ENCODE measurements at places on chromosomes 2 and 18. TPM values are rescaled to one million over a fixed set of nuclear protein-coding genes. Genes with fewer than 3 reads are reported as not detected.

DNA sequence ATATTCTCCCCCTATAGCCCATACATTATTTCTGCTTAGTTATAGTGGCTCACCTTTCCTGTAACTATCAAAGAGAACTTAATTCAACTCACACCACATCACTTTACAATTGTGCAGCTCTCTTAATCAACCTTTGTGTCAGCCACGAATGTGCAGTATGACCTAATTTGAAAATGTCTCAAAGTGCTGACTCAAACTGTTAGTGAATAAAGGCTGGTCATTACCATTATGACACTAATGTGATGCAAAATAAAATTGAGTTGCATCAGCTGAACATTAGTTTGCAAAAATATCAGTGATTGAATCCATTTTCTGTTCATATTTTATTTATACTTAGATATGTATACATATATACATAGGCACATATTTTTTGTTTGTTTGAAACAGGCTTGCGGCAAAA lies 251.8 kb downstream of the MEIS1 start:
- no peak for DNase-seq

DOK6 gene
- 5.2 TPM for total RNA-seq

REEP1 gene
- total RNA-seq: 21.5 TPM

DNA sequence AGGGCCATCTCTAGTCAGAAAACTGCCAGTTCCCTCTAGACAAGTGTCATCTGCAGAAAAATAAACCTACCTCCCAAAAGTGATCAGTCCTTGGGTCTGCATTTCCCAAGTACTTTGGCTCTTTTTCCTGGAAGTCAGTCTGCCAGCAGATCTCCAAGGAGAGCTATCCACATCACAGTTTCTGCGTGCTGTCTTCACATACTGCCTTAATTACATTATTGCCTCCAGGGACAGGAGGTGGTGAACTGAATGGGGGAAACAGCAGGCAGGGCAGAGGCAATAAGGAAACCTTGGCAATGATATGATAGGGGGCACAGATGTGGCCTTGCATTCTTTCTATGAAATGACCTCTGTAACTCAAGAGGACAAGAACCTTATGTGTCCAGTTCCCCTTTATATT lies 105.9 kb upstream of the SIX2 start:
- no peak for DNase-seq

SH2D6 gene
- total RNA-seq: 0.24 TPM

PROKR1 gene
- total RNA-seq: not detected

ILKAP gene
- total RNA-seq: 23.8 TPM

KLHL41 gene
- total RNA-seq: 139 TPM

DNA sequence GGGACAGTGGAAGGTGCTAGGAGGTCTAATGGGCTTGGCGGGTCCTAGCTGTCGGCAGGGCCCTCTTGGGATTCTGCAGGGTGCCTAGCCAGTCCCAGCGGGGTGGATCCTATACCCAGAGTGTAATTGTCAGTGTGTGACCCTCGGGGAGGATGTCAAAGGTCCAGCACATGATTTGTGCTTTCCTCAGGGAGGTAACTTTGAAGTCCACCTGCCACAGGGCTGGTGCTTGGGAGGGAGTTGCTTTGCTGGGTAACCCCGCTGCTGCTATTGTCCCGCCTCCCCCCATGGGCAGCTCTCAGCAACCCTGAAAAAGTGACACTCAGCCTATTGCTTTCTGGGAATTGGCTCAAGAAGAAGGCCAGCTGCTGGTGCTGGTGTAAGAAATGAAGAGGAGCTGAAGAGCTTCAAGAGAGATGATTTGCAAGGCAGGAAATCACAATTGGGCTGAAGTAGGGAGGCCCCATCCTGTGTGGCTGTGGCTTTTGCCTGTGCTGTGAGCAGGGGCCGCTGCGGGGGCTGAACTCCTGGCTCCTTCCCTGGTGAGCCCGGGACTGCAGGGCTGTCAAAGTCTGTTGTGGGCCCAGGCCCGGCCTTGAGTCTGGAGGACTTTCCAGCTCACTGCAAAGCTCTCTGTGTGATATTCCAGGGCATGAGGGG lies 36.4 kb downstream of the EMILIN2 start:
- DNase-seq: no peak

DNA sequence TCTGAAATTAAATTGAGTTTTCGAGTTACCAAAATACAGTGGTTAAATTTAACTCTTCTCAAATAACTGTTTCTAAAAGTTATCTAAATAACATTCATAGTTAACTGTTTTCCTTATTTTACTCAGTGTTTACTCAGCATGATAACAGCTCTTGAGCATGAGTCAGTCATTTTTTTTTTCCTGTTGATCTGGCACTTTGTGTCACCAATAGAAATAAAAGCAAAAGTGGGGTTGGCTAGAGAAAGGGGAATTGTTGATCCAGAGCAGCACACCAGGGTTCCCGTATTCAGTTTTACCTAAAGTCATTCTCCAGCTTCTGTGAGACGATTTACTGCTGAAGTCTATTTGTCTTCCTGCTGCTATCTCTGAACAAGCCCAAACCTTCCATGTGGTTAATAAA lies 851.6 kb downstream of the DCC start:
- DNase-seq: no peak

DNA sequence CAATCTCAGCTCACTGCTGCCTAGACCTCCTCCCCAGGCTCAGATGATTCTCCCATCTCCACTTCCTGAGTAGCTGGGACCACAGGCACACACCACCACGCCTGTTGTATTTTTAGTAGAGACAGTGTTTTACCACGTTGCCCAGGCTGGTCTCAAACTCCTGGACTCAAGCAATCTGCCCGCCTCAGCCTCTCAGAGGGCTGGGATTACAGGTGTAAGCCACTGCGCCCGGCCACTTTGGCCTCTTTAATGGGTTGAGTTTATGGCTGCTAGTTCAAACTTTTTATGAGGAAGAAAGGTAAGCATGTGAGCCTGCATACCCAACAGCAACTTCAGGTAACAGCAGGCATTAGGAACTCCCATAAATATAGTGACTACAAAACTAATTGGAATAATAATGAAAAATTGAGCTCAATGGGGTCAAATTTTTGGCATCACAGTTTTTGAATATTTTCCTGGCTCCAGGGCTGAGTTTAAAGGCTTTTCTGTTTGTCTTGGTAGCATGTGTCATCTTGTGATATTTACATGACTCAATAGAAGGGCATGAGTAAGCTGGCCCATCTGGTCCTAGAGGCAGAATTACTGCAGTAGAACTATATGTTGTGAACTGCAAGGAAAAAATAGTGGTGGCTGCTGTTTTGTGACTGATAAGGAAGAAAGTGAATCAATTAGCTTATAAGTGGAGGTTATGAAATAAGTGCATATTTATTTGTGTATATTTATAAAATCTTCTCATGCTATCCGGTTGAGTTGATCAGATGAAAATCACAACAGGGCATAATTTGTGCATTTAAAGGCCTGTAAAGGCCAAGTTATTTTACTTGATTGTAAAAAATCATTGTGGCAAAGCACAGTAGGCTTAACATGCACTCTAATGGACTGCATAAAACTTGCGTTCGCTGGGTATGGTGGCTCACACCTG lies 24.8 kb downstream of the GALM start:
- no peak for DNase-seq

GRCh38 chr2:198004921-198005829 lies 200.8 kb downstream of the PLCL1 start:
- peak; percentile 42 for DNase-seq

DNA sequence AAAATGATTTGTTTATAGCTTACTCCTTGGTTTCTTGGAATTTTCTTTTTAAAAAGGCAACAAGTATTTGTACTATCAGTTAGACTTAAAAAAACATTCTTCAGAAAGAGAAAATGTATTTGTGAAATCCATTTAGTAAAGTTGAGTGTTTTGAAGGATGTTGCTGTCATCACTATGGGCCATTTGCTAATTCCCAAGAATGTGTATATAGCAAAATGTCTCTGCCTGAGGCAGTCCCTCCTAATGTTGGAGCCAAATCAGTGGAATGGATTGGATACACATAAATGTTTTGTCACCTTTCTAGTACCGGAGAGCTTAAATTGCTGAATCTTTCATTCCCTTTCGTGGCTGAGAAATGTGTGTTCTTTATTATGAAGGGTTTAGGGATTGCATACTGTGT lies 890.2 kb upstream of the ZEB2 start:
- DNase-seq: no peak

DNA sequence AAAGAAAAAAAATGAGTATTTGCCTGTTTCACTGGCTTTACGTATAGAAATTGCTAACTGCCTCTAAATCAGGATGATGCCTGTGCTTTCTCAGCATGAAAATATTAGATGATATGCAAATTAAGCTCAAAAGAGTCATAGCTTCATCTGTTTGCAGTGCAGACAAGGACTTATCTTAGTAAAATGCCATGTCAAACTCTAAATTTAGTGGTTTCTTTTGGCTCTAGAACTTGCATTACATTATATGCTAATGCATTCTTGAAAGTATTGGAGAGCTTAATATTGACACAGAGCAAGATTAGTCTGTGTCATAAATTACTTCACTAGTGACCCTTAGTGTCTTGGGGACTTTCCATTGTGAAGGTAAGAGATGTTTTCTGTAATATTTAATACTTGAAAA lies 1109.1 kb upstream of the NRXN1 start:
- no peak for DNase-seq

- no peak for DNase-seq
Observed at GRCh38 chr18:34321066-34321465, 96.4 kb upstream of the NOL4 start.

- DNase-seq: peak; percentile 99
Observed at GRCh38 chr2:96265840-96266679, at the start of the genes CIAO1 and TMEM127. CIAO1 (plus strand) TSS chr2:96266225; CDS start chr2:96266351, 126 bp downstream. TMEM127 (minus strand) TSS chr2:96265997; CDS start chr2:96265381, 616 bp downstream.

DNA sequence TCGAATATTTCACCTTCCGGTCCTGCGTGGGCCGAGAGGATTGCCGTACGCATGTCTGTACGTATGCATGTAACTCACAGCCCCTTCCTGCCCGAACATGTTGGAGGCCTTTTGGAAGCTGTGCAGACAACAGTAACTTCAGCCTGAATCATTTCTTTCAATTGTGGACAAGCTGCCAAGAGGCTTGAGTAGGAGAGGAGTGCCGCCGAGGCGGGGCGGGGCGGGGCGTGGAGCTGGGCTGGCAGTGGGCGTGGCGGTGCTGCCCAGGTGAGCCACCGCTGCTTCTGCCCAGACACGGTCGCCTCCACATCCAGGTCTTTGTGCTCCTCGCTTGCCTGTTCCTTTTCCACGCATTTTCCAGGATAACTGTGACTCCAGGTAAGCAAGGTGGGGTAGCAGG lies at the start of gene SERPINB5:
Gene SERPINB5 (plus strand): TSS at position 291 of the 400 bp plus-strand sequence. CDS start 7,471 bp downstream, outside the sequence.
- no peak for DNase-seq

- no peak for DNase-seq
Observed at GRCh38 chr18:49177071-49177470, 226.3 kb upstream of the SMAD7 start.

DNA sequence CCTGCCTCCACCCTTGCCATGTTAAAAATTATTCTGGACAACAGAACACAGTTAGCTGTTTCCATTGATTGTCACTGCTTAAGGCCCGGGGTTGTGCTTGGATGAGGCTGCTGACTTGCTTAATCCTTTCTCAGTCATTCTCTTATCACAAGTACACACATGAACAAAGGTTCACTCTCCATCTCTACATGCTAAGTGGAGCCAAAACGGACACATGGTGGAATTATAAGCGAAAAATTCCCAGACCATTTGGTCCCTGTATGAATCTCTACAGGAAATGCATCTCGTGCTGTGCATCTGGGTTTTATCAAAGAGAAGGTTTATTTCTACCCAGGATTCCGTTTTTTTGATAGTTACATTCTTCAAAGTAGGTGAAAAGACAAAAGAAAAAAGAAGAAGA lies 177.5 kb upstream of the ETAA1 start:
- no peak for DNase-seq

DNA sequence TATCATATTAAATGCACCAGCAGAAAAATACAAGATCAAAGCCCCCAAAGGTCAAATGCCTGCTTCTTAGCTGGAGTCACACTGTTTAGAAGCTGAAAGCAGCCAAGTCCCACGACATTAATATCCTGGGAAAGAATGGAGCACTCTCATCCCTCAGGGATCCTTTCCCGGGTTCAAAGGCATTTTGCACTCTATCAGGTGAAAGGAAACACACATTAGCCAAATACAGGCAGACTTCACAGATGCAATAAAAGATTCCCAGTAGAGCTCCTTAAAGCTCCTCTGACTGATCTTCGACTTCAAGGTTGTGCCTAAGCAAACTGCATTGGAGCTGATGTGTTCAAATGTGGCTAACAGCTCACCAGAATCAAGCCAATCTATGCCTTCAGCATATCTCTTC lies 158.4 kb downstream of the RNF152 start:
- no peak for DNase-seq

GCKR gene
- not detected for total RNA-seq

DNA sequence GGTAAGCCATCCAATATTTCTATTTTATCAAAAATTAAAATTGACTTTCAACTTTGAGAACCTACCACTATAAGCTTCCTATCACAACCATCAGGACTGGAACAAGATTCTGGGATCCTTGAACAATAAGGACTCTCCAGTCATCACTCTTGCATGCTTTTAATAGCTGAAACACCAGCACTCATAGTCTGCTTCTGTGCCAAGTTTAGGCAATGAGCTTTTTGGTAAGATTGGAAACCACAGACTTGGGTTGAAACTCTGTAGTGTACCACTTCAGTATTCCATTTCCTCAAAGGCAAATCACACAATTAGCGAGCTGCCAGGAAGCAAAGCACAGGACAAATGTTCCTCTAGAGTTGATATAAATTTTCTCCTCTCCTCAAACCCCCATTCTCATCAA lies 1065.8 kb upstream of the SLC39A10 start:
- DNase-seq: no peak

DNA sequence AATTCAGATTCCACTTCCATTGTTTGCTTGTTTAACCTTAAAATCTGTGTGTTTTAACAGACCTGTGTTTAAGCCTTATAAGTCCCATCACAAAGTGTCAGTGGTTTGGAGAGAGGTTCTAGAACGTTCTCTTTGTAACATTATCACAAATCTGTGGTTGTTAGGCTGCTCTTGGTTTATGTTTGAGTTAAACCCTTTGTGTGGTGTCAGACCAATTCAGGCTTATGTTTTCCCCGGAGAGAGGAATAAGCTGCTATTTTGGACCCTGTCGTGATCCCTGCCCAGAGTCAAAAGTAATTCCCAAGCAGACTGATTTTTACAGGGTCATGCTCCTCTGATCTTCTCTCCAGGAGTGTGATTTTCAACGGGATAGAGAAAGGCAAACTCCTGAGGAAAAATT lies 43.8 kb upstream of the LTBP1 start:
- no peak for DNase-seq

DNA sequence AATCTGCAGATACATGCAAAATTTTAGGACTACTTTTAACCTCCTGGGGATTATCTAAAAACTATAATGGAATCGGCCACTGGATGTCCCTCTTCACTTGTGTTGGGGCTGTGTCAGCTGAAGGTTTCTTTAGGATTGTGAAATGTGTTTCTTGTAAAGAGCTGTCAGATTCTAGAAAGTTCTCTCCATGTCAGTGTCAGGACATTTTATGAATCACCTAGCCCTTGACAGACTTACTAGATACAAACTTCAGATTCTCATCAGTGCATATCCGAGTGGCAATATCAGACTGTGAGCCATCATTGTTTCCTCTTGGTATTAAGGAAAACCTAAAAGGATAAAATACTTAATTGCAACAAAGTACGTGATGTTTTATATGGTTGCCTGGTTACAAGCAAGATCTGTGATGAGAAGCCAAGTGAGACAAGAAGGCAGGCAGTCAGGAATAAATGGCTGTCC lies 107.3 kb downstream of the CPS1 start:
- DNase-seq: no peak

GRCh38 chr2:212831671-212832199 lies 293.1 kb upstream of the ERBB4 start:
- DNase-seq: no peak

Data from Right ventricle myocardium superior (tissue), 1 donor.